Activated CD4-positive, alpha-beta T cell treated with anti-CD3 and anti-CD28 coated beads for 36 hours (primary cell): ENCODE measurements at places on chromosomes 5 and 9. TPM values are rescaled to one million over a fixed set of nuclear protein-coding genes. Genes with fewer than 3 reads are reported as not detected.

The ITGA1 gene
- 1.9 TPM for total RNA-seq

The KIAA1191 gene
- 42.2 TPM for total RNA-seq

The CDH9 gene
- total RNA-seq = not detected

The TMEM245 gene
- 24.0 TPM for total RNA-seq

The IL11RA gene
- 21.3 TPM for total RNA-seq

DNA sequence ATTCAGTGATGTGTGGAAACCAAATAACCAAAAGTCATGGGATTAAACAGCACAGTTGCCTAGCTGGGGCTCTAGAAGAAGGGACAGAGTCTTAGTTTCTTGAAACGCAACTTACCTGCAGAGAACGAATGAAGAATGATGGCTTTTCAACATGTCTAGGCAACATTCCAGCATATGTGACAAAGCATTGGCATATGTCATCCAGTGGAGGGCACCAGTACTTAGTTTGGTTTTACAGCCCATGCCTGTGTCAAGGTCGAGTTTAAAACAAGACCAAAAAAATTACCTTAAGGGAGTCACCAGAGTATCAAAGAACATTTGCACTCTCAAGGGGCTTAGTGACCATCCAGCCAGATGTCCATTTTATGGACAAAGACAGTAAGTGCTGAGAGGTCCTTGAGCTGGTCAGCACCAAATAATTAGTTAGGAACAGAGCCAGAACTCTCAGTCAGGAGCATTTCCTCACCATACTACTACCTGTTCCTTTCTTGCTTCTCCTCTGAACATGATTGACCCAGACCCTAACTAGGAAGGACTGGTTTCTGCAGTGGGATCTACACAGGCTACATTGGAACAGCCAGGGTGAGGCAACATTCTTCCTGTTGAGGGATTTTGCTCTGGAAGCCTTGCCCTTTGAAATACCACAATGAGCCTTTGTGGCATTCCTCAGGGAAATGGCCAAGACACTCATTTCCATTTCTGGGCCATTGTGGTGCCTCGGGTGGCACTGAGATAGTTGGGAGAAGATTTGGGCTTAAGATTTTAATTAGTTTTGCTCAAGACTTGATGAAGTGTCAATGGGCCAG lies 75.4 kb upstream of the ANKH start:
- H3K4me3 ChIP-seq = no peak overlapping the region
- H3K36me3 ChIP-seq = no peaks in the 10 kb centered on the region
- H3K4me1 ChIP-seq = peaks cover 19% of the 10 kb centered on the region
- no peak overlapping the region for H3K27ac ChIP-seq
- peak; percentile 40 for DNase-seq

GRCh38 chr5:101425339-101425859 lies 522.3 kb upstream of the ST8SIA4 start:
- no peak overlapping the region for H3K27ac ChIP-seq
- H3K4me3 ChIP-seq = no peak overlapping the region
- no peak for DNase-seq
- no peaks in the 10 kb centered on the region for H3K4me1 ChIP-seq
- no peaks in the 10 kb centered on the region for H3K27me3 ChIP-seq

GRCh38 chr5:14331386-14331781 lies 188.2 kb downstream of the TRIO start:
- no peaks in the 10 kb centered on the region for H3K36me3 ChIP-seq
- H3K4me3 ChIP-seq = no peak overlapping the region
- DNase-seq = peak; percentile 24
- H3K4me1 ChIP-seq = peaks cover 15% of the 10 kb centered on the region
- no peak overlapping the region for H3K27ac ChIP-seq
- H3K27me3 ChIP-seq = no peaks in the 10 kb centered on the region

DNA sequence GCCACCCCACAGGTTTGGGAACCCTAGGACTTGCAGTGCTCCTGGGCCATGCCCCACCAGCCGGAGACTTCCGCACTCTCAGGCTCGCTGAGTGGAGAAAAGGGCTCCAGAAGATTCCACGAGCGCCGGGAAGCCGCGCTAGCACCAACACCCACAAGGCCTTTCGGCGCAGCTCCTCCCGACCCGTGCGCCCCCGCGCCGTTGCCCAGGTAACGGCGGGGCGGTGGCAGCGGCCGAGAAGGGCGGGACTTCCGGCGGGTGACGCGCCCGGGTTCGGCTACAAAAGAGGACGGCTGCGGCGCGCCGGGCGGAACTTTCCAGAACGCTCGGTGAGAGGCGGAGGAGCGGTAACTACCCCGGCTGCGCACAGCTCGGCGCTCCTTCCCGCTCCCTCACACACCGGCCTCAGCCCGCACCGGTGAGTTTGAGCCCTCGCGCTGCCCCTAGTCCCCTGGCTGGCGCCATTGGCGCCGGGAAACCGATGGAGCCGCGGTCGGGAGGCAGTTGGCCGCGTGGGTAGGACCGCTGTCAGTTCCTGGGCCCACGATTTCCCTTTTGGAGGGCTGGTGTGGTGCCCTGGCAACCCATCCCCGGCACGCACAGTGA lies at the start of gene DNAJA1:
Gene DNAJA1, plus strand, starts transcription at position 308 of the 606 bp plus-strand sequence. CDS start 1,212 bp downstream, outside the sequence.
- peaks cover 68% of the 10 kb centered on the region for H3K36me3 ChIP-seq
- DNase-seq = peak; percentile 97
- H3K27me3 ChIP-seq = no peaks in the 10 kb centered on the region
- H3K27ac ChIP-seq = peak within 1 kb of the TSS; percentile 94

DNA sequence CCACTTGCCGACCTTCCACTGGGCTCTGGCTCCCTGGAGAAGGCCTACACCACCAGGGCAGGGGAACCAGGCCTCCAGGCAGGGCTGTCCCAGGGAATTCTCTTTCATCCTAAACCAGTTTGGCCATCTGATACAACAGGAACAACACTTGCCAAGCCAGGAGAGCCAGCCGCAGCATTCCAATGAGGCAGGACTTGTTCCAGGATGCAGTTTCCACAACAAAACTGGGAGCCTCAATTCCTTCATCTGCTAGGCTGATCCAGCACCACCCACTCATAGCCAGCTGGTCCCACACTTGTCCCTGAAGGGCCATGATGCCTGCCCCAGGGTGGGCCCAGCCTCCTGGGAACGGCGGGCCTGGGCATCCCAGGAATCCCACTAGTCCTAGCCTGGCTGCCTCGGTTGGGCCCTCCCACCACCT lies 26.0 kb downstream of the BICD2 start:
- H3K27ac ChIP-seq = no peak overlapping the region
- peaks cover 73% of the 10 kb centered on the region for H3K4me1 ChIP-seq
- H3K4me3 ChIP-seq = no peak overlapping the region
- no peaks in the 10 kb centered on the region for H3K36me3 ChIP-seq

GRCh38 chr9:16619402-16619801 lies 251.1 kb downstream of the BNC2 start:
- no peaks in the 10 kb centered on the region for H3K36me3 ChIP-seq
- DNase-seq = no peak
- H3K27me3 ChIP-seq = no peaks in the 10 kb centered on the region
- H3K4me1 ChIP-seq = no peaks in the 10 kb centered on the region

GRCh38 chr5:113813466-113813865 lies 300.0 kb downstream of the YTHDC2 start:
- no peaks in the 10 kb centered on the region for H3K36me3 ChIP-seq
- peaks cover 8% of the 10 kb centered on the region for H3K27me3 ChIP-seq
- DNase-seq = no peak
- H3K4me1 ChIP-seq = no peaks in the 10 kb centered on the region

DNA sequence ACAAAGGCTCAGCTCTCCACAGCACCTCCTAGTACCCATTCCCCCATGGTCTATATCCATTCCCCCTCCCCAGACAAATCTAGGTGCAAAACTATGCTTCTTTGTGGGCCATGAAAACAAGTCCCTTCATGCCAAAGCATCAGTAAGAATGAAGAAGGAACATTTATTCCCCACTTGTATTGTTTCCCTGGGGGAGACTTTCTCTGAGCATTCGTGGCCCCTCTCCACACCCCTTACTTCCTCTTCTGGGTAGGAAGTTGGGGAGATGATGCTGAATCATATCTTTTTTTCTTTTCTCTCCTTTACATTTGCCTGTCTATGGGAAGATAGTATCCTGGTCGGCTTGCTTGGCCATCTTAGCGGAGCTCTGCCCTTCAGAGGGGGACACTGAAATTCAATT lies 246.8 kb downstream of the NSG2 start:
- H3K4me3 ChIP-seq = no peak overlapping the region
- peaks cover 3% of the 10 kb centered on the region for H3K27me3 ChIP-seq
- H3K4me1 ChIP-seq = no peaks in the 10 kb centered on the region
- H3K36me3 ChIP-seq = no peaks in the 10 kb centered on the region
- DNase-seq = no peak

- H3K27ac ChIP-seq = no peak overlapping the region
- no peak overlapping the region for H3K4me3 ChIP-seq
- peaks cover 36% of the 10 kb centered on the region for H3K4me1 ChIP-seq
- no peaks in the 10 kb centered on the region for H3K27me3 ChIP-seq
- no peak for DNase-seq
- peaks cover 29% of the 10 kb centered on the region for H3K36me3 ChIP-seq
These were observed 3.4 kb downstream of the KIAA1958 start for GRCh38 chr9:112489876-112490666.

DNA sequence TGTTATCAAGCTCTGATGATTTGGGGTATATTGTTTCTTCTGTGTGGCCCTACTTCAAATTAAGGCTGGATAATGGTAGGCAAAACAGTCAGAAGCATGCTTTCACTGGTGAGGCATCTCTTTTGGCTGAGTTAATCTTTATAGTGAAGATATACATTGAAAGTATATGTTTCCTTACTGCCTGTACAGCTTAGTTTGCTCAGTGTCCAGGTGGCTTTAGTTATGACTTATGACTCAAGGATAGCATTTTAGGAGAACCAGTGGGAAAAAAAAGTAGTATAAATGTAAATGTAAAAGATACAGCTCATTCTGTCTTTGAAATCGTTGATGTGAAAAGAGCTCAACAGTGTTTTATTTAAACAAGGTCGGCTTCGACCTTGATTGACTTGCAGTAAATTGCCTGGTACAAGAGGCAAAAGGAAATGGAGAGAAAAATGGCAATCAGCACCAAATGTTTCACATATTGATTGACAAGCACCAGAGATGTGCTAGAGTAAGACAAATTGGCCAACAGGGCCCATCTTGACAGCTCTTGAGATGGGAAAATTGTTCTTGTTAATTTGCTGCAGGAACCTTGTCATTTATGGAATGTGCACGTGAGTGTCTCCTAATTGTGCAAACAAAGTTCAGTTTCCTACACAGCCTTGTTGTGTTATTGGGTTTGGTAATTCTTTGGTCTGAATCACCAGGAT lies 447.4 kb upstream of the WWC1 start:
- no peaks in the 10 kb centered on the region for H3K4me1 ChIP-seq
- H3K27ac ChIP-seq = no peak overlapping the region
- no peaks in the 10 kb centered on the region for H3K36me3 ChIP-seq
- no peak overlapping the region for H3K4me3 ChIP-seq
- peaks cover 3% of the 10 kb centered on the region for H3K27me3 ChIP-seq
- no peak for DNase-seq

GRCh38 chr9:113547501-113547900 lies 84.0 kb downstream of the RGS3 start:
- H3K4me3 ChIP-seq = no peak overlapping the region
- H3K27ac ChIP-seq = peak overlapping the region; percentile 88
- H3K27me3 ChIP-seq = no peaks in the 10 kb centered on the region
- no peak for DNase-seq
- H3K4me1 ChIP-seq = peaks cover 25% of the 10 kb centered on the region

- H3K27ac ChIP-seq = no peak overlapping the region
- no peaks in the 10 kb centered on the region for H3K4me1 ChIP-seq
- DNase-seq = no peak
- H3K27me3 ChIP-seq = no peaks in the 10 kb centered on the region
These were observed 96.3 kb upstream of the KCNN2 start for GRCh38 chr5:114265432-114266060.

DNA sequence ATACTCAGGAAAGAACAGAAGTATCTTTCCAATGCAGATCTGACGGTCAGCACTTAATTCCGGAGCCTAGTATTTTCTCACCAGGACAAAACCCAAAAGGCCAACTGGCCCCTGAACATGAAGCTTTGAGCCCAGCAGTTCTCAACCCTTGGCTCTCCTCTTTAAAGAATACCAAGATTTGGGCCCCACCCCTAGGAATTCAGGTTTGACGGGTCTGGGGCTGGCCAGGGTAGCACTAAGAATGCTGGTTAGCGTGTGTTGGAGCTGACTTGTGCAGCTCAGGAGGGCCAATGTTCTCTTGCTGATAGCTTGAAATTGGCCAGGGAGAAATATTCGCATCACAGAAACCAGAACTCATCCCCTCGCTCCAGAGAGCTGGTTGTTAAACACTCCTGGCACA lies 88.3 kb upstream of the PTCH1 start:
- H3K4me3 ChIP-seq = no peak overlapping the region
- no peaks in the 10 kb centered on the region for H3K27me3 ChIP-seq
- no peak for DNase-seq

- DNase-seq = no peak
- no peak overlapping the region for H3K4me3 ChIP-seq
- H3K4me1 ChIP-seq = no peaks in the 10 kb centered on the region
- no peaks in the 10 kb centered on the region for H3K36me3 ChIP-seq
These were observed 89.5 kb downstream of the MPDZ start for GRCh38 chr9:13190040-13190439.

GRCh38 chr9:21638104-21638503 lies 156.0 kb upstream of the IFNE start:
- no peaks in the 10 kb centered on the region for H3K4me1 ChIP-seq
- H3K27me3 ChIP-seq = no peaks in the 10 kb centered on the region
- no peak for DNase-seq

GRCh38 chr5:64925123-64925522 lies 156.4 kb downstream of the CWC27 start:
- H3K27ac ChIP-seq = no peak overlapping the region
- H3K27me3 ChIP-seq = no peaks in the 10 kb centered on the region
- peaks cover 55% of the 10 kb centered on the region for H3K36me3 ChIP-seq
